ENCODE measurements at places on chromosomes 16 and 17.
A peak's percentile ranks its signal among the peaks of the same experiment; 100 is the strongest.

DNA sequence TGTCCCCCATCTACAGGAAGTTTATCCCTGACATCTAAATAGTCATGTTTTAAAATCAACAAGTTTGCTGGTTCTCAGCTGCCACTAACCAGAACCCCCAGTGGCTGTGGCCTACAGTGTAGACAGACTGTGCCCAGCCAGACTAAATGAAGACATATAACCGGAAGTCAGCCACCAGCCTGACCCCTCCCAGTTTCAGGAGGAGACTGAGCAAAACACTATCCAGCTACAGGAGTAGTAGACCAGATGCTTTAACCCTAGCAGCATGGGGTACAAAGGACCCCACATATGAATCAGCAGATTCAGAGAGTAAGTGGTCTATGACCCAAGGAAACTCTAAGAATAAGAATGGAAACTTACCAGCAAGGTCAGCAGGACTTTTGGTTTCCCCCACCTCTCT, 83.4 kb downstream of the HIC1 start:
- DNase-seq: no peak

- DNase-seq: no peak
Observed at GRCh38 chr16:2229091-2229490, 5.7 kb downstream of the E4F1 start.

- DNase-seq: no peak
Observed at GRCh38 chr17:20203018-20203417, 193.9 kb downstream of the SPECC1 start.

- no peak for DNase-seq
Observed at GRCh38 chr17:71392715-71393567, 727.9 kb upstream of the SOX9 start.

DNA sequence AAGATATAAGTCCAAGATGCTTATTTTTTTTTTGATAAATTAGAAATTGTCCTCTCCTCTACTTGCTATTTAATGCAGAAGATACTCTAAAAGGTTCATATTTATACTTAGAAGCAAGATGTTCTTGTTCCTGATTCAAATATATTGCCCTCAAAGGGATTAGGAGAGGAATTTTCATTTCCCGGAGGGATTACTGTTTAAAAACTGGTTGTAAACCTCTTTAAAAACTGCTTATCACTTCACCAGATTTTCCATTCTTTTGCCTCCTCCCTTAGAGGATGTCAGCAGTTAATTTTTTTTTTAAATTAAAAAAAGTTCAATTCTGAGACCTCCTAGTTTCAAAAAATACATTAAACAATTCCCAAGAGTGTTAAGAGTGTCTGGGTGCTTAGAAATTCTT, 2.8 kb downstream of the TENT4B start:
- DNase-seq: no peak

DNA sequence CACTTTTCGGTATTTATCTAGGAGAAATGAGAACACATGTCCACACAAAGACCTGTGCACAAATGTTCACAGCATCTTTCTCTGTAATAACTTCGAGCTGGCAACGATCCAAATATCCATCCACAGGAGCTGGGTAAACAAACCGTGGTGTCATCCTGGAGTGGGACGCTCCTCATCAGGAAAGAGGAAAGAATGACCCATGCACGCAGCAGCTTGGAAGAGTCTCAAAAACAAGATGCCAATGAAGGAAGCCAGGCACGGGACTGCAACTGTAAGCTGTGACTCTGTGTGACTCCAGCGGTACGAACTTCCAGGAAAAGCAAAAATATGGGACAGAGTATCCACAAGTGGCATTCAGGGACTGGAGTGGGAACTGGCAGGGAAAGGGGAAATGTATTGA, 36.7 kb upstream of the CIBAR2 start:
- DNase-seq: no peak

GRCh38 chr16:21226749-21227148, 6.8 kb upstream of the ANKS4B start:
- peak; percentile 17 for DNase-seq

DNA sequence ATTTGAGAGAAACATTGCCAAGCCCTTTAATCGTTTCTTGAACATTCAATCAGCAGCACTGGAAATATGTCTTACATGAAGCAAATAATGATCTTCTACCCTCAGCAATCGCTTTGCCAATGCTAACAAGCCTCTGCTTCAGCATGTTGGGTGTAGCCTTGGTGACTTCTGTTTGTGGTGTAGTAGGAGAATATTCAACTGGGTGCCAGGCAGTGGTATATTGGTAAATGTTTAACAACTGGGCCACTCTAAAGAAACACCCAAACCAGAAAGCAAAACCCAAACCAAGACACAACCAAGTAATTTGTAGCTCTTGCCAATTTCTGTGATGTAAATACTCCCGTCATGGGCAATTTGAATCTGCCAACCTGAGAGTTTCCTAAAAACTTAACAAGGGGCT, 9.7 kb downstream of the CDH13 start:
- DNase-seq: no peak

DNA sequence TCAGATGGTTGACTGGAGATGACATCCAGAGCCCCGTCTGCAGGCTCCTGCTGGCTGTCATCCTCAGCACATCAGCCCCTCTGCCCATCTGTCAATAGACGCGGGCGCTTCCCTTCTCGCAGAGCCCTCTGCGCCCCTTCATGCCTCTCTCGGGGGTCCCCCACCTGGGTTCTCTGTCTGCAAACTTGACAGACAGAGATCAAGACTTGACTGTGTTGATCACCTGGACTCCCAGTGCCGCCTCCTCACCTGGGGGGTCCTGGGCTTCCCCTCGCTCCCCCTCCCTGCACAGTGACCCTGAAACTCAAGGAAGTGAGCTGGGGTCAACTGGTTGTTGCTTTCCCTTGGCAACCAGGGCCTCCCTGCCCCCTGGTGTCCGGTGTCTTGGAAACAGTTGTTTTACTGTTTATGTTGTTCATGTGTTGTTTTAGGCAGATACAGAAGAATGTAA, 31.9 kb downstream of the RNF213 start:
- no peak for DNase-seq

- DNase-seq: no peak
Observed at GRCh38 chr16:54353097-54353496, 66.5 kb upstream of the IRX3 start.

- no peak for DNase-seq
Observed at GRCh38 chr16:52819405-52819804, 233.3 kb downstream of the CHD9NB start.

DNA sequence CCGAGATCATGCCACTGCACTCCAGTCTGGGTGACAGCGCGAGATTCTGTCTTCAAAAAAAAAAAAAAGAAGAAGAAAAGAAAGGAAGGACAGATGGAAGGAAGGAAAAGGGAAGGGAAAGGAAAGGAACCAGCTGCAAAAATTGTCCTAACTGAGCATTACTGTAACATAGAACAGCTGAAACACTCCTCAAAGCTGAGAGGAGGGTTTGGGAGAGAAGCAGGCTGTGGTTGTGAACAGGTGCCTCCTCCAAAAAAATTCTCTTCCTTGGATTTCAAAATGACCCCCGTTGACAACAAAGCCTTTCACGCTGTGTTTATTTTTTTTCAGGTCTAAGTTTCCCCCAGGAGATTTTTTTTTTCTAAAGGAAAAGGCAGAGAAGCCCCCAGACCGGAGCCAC, 541.4 kb downstream of the WWOX start:
- DNase-seq: no peak

GRCh38 chr16:56910654-56911539, 21.0 kb upstream of the HERPUD1 start:
- DNase-seq: no peak

- DNase-seq: no peak
Observed at GRCh38 chr17:66002812-66003211, 189.1 kb downstream of the CEP112 start.

DNA sequence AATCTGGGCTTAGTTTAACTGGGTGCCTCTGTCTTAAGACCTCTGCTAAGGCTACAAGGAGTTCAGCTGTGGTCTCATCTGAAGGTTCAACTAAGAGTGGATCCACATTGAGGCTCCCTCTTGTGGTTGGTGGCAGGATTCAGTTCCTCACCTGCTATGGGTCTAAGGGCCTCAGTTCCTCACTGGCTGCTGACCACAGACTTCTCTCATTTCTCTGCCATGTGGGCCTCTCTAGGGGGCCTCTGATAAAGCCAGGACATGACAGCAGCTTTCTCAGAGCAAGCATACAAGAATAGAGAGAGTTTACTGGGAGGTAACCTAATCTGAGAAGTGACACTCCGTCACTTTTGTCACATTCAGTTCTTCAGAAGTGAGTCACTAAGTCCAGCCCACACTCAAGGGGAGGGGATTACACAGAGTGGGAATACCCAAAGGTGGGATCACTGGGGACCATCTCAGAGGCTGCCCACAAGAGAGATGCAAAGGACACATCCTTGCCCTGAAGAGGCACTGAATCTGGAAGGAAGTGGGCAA, 19.2 kb upstream of the ABAT start:
- DNase-seq: peak; percentile 9

DNA sequence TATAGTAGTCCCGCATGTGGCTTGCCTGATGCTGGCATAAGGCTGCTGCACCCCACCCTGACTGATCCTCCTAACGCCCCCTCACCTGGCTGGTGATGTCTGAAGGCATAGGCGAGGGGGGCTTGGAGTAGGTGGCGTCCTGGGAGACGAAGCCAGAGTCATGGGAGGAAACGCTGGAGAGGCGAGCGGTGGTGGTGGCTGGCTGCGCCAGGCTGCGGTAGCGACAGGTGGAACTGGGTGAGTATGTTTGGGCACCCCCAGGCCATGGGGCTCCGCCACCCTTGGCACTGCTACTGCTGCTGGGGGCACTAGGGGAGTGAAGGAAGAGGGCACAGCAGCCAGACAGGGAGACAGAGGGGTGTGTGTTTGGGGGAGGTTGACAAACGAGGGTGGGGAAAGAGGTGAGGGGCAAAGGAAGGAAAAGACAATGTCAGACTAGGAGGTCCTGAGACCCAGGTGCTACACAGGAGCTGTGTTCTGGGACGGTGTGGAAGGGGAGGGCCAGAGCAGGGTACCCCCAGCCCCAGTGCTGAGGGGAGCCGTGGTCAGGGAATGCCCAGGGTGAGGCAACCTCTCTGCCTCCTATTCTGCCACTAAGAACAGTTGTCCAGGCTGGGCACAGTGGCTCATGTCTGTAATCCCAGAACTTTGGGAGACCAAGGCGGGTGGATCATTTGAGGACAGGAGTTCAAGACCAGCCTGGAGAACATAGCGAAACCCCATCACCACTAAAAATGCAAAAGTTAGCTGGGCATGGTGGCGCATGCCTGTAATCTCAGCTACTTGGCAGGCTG, 11.4 kb downstream of the MTSS2 start:
- DNase-seq: no peak

GRCh38 chr17:19021622-19022083, 17.1 kb upstream of the FAM83G start:
- DNase-seq: no peak

DNA sequence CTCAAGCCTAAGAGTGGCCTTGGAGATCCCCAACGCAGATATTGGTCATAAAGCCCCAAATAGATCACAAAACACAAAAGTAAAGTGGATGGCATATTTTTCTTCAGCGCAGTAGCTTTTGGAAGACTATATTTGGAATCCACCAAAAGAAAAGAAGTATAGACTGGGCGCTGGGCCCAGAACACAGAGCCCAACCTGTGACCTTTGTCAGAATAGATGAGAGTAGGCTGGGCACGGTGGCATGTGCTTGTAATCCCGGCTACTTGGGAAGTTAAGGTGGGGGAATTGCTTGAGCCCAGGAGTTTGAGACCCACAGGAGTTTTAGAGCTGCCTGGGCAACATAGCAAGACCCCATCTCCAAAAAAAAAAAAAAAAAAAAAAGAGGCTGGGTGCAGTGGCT, 14.6 kb downstream of the SCIMP start:
- DNase-seq: no peak

- no peak for DNase-seq
Observed at GRCh38 chr17:71402661-71403141, 718.1 kb upstream of the SOX9 start.

- DNase-seq: no peak
Observed at GRCh38 chr17:62405451-62405850, 18.2 kb upstream of the METTL2A start.

GRCh38 chr17:11251561-11252107, 10.6 kb downstream of the SHISA6 start:
- no peak for DNase-seq

GRCh38 chr17:14919094-14919493, 346.0 kb downstream of the PMP22 start:
- no peak for DNase-seq

- no peak for DNase-seq
Observed at GRCh38 chr17:16585796-16586195, 16.8 kb upstream of the ZNF287 start.

- no peak for DNase-seq
Observed at GRCh38 chr17:15343749-15344148, 2.4 kb upstream of the TEKT3 start.

DNA sequence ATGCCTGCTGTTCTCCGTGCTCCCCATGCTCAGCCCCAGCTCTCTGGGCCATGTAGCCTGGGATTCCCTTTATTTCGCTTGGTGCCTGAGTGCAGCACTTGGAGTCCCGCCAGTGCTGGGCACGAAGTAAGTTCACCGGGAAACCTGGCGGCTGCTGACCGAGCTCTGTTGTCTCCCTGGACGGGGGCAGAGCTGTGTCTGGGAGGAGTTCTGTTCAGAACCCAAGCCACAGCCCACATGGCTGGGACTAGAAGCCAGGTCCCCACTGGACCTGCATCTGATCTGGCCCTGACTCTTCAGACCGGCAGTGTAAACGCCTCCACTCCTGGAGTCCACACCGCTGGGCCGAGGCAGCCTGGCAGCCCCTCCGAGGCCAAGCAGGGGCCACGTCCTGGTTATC, 37.5 kb upstream of the CIBAR2 start:
- peak; percentile 47 for DNase-seq

DNA sequence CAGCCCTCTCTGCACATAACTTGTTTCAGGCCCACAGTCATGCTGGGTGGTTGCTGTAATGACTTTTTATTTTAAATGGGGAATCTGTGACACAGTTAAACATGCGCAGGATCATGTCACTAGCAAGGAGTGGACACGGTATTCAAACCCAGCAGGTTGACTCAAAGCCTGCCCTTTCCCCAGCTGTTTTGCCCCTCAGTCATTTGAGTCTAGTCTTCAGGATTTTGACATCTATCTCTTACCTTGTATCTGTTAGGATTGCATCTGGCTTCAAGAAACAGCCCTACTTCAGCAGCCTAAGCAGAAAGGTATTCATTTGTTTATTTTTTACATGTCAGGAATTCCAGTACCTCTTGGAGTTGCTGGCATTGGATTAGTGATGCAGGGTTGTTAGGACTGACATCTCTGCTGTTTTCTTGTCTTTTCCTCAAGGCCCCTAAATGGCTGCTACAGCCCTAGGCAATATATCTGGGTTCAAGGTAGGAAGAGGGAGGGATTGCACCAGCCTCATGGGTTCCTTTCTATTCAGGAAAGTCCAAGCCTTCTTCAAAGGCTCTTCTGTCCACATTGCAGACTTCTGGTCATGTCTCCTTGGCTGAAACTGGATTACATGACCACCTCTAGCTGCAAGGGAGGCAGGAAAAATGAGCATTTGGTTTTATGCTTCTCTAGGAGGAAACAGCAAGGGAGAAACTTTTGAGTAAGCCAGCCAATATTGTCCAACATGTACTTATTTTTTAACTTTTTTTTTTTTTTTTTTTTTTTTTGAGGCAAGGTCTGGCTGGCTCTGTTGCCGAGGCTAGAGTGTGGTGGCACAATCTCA, 22.8 kb downstream of the ABCC1 start:
- DNase-seq: no peak
